ENCODE measurements at places on chromosomes 13 and 19.

DNA sequence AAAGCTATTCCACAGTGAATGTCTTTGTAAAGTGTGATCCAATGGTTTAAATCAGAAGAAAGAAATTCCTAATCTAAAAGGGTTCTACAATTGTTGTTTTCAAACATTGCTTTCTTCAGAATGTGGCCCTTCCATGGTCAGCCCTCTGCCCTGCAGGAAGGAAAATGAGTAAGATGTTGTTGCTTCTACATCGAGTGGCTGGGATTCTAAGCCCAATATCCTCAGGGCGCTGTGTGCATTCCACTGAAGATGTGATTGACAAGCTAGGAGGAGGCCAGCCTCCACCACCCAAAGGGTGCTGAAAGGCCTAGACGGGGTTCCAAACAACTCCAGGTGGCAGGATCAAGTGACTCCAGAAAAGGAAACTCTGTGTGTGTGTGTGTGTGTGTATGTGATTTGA, 316.9 kb upstream of the TSHZ3 start:
- no peak for DNase-seq

GRCh38 chr13:48158290-48158689, 63.4 kb upstream of the MED4 start:
- DNase-seq = no peak

- DNase-seq = no peak
Observed at GRCh38 chr19:35253316-35254286, 4.8 kb downstream of the LSR start.

DNA sequence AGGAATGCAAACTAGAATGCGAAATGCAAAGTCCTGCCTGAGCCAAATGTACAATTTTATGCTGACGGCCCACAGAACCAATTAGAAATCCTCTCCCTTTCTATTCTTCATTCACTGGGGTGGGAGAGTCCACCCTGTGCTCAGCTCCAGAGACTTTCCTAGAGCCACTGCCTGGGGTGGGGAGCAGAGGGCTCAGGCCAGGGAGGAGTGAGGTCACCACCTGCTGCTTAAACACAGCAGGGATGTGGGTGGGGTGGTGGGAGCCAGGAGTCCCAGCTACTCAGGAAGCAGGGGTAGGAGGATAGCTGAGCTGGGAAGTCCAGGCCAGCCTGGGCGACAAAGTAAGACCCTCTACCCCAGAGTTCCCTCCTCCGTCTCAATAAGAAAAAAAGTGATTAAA, 26.9 kb upstream of the ZNF83 start:
- DNase-seq = no peak

- DNase-seq = peak; percentile 94
Observed at GRCh38 chr19:12696366-12697335, at the start of gene FBXW9. FBXW9 (minus strand) TSS chr19:12696631; CDS start chr19:12696581, 50 bp downstream.

GRCh38 chr19:48111280-48111679, 663 bp upstream of the PLA2G4C start:
- DNase-seq = no peak

- peak; percentile 43 for DNase-seq
Observed at GRCh38 chr13:36862002-36862685, 43.1 kb downstream of the RFXAP start.

- DNase-seq = no peak
Observed at GRCh38 chr19:19738564-19738963, 5.7 kb upstream of the ZNF14 start.

DNA sequence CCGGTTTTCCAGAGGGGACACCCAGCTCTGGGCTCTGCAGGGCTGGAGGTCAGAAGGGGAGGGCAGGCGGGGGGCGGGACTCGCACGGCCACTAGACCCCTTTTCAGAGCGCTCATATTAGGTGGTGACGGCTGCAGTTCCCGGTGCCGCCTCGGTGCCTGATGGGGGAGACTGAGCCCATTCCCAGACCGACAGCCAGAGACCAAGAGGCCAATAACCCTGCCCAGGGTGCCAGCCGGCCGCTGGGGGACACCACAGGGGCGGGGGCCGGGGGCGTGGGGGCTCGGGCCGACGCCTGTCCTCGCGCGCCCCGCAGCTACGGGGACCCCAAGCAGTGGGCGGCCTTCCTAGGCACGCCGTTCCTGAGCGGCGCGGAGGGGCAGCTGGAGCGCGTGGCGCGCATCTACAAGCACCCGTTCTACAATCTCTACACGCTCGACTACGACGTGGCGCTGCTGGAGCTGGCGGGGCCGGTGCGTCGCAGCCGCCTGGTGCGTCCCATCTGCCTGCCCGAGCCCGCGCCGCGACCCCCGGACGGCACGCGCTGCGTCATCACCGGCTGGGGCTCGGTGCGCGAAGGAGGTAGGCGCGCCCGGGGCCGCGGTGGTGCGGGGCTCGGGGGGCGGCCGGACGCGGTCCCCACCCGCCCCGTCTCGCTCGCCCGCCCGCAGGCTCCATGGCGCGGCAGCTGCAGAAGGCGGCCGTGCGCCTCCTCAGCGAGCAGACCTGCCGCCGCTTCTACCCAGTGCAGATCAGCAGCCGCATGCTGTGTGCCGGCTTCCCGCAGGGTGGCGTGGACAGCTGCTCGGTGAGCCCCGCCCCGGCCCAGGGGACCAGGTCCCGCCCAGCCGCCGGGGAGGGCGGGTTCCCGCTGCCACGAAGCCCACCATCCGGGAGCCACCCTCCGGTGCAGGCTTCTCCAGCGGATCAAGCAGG, 2.4 kb downstream of the TIMM13 start:
- peak; percentile 64 for DNase-seq

DNA sequence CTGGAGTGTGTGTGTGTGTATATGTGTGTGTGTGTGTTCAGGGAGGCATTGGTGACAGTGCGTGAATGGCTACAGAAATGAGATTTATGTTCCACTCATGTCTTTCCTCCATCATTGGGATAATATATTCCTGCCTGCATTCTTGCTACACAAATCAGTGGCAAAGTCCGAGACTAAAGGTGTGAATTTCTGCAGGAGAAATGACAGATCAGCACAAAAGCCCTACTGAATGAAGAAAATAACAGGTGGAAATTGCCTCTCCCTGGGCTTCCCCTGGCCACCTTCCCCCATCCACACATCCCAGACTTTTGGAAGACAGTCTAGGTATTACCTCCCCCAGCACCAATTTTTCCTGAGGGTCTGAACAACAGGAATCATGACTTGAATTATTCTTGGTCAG, 10.1 kb downstream of the SIGLEC6 start:
- no peak for DNase-seq
